ENCODE measurements at places on chromosomes 12 and 14. TPM values are rescaled to one million over a fixed set of nuclear protein-coding genes. Genes with fewer than 3 reads are reported as not detected.

The STYX gene
- polyA plus RNA-seq, result 11.9 TPM

DNA sequence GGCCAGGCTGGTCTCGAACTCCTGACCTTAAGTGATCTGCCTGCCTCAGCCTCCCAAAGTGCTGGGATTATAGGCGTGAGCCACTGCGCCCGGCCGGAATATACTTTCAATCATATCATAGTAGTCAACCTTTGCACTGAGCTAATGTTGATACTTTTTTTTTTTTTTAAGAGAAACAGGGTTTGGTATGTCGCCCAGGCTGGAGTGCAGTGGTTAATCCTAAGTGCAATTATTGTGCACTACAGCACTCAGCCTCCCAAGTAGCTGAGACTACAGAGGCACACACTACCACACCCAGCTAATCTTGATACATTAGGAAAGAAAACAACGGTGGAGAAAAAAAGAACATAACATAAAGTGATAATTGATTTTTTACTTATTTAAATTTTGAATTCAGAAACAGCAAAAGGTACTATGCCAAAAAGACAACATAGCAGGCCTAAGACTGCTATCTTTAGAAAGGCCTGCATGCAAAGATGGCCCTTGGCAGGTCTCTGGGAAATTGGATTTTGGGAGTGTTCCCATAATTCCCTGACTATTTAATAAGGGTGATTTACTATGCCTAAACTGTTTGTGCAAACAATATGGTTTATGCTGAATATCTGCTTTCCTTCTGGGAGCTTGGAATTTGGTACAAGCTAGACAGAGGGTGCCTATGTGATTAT is 15.5 kb downstream of the BTBD7 start:
- DNase-seq, result peak; percentile 66

DNA sequence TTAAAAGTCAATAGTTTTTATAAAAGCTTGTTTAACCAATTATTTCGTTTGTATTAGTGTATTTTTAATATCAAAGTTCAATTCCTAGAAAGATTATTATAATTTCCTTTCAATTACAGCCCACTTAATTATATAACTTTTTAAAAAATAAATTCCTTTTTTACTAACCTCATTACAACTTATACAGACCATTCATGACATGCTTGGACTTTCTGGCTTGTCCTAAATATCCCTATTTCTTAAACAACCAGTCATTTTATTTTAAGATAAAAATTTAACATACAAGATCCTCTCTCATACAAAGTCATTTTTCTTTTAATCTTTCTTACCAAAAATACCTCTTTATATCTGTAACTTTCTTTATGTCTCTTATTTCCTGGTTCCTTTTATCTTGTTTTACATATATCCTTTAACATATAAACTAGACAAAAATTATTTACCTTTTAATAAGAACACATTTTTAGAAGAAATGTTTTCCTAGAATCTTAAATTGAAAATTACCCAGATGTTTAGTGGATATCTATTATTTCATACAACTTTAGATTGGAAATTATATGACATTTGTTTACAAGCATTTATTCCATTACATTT is 10.4 kb upstream of the TMEM263 start:
- no peak for DNase-seq

- peak; percentile 87 for DNase-seq
Measured at GRCh38 chr12:1605129-1606020, 11.0 kb upstream of the FBXL14 start.

DNA sequence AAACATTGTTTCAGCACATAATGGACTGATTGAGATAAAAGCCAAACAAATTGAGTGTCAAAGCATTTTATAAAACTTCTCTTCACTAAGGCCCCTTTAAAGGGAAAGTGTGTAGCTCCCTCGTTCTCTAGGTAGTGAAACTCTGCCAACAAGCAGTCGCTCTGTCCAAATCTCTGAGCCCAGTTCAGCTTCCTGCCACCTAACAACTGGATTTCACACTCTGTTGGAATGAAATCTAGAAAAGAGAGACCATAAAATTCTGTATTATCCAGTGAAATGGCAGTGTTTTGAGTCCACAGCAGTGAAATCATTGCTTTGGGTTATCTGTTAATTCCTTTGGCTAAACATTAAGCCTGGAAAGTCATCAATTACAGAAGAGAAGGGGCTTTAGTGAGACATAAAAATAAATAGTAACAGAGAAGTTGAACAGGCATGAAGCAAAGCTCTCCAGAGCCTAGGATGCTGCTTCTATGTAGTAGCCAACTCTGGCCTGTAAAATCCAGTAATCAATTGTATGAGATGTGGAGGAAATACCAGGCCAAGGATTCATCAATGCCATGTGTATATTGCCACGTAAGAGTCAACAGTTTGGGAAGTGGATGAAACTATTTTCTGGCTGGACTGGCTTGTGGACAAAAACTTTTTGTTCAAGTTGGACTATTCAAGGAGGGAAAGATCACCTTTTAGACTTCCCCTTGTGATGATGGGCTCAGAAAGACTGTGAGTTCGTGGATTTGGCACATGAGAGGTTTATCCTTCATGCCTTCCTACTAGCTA is 122.5 kb downstream of the WIF1 start:
- DNase-seq, result peak; percentile 74

The CEBPE gene
- polyA plus RNA-seq, result 0.07 TPM

The FGF23 gene
- 6.5 TPM for polyA plus RNA-seq

GRCh38 chr12:79274501-79275064 is 410.0 kb downstream of the SYT1 start:
- no peak for DNase-seq

DNA sequence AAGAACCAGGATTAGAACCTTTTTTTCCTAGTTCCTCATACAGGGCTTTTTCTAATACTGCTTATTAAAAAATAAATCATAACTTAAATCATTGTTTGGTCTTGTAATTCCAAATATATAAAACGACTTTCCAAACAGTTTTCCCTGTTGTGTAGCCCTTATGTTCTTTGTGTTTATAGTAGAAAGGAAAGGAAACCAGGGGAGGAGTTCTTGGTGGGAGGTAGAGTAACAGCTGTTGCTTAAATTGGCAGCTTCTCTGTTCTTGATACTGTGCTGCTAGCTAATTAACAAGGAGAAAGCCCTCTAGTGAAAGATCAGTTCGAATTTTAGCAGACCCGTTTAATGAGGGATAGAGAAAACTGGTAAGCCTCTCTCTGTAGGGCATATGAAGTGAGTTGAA is 15.0 kb downstream of the SRP54 start:
- DNase-seq, result no peak

The P2RX2 gene
- 24.1 TPM for polyA plus RNA-seq

DNA sequence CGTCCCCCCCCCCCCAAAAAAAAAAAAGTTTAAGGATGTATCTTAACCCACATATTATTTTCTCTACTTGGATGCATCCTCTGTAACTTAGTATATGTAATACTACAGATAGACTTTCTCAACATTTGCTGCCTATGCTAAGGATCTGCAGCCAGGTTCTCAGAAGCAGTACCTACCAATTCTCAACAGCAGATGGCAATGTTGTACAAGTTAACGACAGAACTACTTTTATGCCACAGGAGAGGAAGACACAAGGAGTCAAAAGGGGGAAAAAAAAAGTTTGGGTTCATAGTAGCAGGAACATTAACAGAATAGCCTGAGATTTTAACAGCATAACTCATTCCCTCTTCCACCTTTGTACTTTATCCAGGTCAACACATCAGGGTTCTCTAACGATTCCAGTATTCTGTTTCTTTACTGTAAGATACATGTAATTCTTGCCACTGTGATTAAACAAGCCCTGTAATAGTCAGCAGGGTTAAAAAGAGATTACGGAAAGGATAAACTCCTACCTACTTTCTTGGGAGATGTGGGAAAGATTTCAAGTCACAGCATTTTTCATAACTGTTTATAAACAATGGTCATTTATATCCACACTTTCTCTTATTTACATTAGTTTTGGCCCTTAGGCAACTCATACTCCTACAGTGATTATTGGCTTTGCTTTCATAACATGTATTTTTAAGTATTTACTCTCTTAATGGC is 5.7 kb upstream of the NEK9 start:
- peak; percentile 67 for DNase-seq

The SLC6A13 gene
- 0.28 TPM for polyA plus RNA-seq

- DNase-seq, result no peak
Measured at GRCh38 chr12:68207276-68207675, 18.3 kb downstream of the IL26 start.

DNA sequence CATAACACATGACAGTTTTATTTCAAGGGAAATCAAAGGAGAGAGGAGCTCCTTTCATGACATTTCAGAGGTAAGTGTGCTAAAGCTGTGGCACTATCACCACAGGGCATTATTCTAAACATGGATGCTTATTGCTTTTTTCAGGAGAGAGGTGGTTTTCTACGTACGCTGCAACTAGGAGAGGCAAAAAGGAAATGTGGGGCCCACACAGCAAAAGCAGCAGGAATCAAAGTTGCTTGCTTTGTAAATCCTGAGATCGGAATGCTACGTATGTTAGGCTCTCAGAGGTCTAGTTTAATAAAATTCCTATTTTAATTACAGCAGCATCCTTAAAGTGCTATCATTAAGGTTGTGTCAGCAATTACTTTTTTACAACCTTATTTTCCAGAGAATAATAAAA is 55.0 kb upstream of the GRIP1 start:
- DNase-seq, result no peak

The CD27 gene
- 1.6 TPM for polyA plus RNA-seq

- DNase-seq, result no peak
Measured at GRCh38 chr12:130714091-130714590, 2.0 kb downstream of the RIMBP2 start.

DNA sequence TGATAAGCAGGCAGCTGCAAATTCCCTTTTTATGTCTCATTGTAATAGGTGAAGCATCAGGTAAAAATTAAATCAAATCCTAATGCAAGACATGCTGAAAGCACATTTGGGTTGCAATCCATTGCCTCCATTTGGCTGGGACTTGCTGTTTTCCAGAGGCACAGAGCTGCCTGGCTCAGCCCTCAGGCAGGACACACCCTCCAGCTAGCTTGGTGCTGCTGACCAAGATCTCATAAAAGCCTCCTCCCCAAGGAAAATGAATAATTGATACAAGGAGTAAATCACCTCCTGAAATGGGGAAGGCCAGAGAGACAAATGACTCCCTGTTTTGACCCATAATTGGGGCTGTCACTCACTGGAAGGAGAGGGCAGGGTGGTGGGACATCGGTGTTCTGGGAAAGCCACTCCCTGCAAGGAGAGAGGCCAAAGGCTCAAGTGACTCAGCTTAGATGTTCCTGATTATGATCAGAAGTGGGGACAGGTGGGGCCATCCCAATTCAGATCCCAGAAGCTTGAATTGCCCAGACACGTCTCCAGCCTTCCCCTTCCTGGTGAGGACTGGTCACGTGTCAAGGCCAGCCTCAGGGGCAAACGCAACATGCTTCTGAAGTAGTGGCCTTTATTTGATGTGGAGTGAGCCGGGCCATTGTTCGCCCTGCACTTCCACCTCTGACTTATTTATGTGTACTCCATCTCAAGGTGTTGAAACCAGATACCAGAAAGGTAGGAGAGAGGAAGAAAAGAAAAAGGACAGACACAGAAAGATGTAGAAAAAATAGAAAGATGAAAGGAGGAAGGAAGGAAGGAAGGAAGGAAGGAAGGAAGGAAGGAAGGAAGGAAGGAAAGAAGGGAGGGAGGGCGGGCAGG is 773.7 kb downstream of the BCL11B start:
- DNase-seq, result peak; percentile 2

All from large intestine (tissue), 12 donors.